ENCODE measurements at places on chromosomes 3 and 15.

- DNase-seq = no peak
Observed at GRCh38 chr3:171895900-171896299, 52.8 kb downstream of the TMEM212 start.

DNA sequence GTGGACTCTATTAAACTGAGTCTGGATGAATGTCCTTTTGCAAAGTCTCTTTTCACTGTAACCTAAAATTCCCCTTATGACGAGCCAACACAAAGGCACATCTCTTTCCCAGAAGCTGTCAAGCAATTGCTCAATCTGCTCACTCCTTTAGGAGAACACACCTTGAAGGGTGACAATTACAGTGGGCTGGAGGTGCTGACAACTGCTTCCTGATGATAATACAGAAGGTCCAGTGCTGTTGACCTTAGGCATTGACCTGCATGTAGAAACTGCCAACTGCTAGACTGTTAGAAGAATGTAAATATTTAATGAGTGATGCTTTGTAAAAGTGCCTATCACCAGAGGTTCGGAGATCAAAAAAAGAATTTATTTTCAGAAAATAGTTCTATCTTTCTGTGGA, 757.7 kb downstream of the GRM7 start:
- no peak for DNase-seq

DNA sequence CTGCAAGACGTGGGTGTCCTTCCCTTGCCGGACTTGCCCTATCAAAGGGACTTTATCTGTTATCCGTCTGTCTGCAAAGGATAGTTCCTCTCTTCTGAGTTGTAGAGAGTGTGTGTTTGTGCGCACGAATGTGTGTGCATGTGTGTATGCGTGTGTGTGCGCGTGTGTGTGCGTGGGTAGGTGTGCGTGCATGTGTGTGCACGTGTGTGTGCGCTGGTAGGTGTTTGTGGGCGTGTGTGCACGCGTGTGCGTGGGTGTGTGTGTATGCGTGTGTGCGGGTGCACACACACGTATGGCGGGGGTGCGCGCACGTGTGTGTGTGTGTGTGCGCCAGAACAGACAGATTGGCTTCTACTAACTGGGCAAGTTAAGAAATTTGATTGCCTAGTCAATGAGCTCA, 4.1 kb upstream of the BMF start:
- DNase-seq = no peak

DNA sequence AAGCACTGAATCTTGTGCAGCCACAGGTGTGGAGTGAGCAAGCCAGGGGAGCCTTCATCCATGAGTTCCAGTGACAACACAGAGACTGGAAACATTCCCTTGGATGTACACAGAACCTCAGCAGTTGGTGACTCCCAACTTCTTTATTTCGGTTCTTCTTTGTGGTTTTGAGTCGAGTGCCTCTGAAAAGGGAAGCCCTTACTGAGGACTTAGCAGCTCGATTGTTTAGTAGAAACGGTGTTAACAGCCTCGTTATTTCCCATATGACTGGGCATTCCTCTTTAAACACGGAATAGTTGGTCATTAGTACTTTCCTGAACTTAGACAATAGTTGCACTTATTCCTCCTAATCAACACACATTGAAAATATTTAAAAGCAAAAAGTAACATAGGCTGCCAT, 7.7 kb downstream of the SLCO3A1 start:
- DNase-seq = no peak

DNA sequence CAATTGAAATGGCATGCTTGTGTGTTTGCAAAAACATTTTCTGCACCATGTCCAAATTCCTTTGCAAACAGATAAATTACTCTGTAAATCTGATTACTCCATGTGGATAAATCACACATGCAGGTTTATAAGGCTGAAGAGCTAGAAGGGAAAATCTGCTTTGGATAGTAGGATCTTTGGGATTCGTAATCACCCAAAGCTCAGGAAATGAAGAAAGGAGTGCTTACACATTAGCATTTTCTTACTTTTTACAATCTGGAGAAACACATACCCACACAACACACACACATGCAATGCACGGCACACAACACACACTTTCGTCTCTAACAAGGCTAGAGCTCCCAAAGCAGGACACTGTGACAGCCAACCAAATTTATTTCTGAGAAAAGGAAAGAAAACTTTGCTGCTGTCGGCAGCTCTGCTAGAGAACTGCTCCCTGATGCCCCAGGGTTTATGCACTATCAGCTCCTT, 2.1 kb downstream of the LSAMP start:
- DNase-seq = no peak

DNA sequence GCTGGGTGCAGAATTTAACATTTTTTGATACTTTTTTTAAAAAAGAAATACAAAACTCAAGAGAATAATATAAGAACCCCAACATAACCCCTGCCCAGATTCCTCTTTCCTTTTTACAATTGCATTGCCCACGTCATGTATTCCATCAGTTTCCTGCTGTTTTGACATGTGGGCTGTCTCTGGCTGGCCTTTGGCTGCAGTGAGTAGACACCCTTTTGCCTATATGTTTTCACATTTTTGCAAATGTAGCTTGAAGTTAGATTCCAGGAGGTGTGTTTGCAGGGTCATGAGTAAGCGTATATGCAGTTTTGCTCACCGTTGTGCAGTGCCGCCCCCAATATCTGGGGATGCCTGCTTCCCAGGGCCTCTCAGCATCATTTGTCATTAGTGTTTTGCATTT, 28.0 kb upstream of the ATP10A start:
- DNase-seq = no peak

DNA sequence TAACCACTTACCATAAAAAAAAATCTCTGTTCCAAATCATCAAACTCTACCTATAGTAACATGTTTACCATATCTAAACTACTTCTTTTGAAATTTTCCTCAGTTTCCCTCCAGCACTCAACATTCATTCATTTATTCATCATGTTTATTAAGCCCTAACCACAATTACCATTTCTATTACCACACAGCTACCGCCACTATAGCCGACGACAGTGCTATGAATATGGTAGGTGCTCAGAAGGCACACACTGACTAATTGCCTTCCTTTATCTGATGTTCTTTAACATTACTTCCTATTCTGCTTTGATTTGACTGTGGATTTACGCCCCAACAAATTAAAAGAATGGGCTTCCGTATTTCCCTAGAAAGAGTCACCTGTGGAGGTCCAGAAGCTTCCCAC, 43.9 kb downstream of the GUCA1C start:
- no peak for DNase-seq
